ENCODE measurements at places on chromosomes 7 and 10.

GRCh38 chr10:93280121-93280698, 201.9 kb downstream of the MYOF start:
- DNase-seq, result no peak

DNA sequence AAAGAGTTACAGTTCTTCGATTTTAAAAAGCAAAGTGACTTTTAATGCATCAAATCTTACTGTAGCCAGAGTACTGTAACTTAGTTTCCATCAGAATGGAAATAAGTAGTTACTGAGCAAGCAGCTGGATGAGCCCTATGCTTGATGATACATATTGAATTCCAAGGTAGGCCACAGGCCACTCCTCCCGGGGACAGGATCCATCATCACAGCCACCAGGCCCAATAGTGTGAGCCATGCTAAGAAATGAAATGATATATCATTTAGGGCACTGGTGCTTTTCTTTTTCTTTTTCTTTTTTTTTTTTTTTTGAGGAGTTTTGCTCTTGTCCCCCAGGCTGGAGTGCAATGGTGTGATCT, 42.9 kb upstream of the TOMM7 start:
- no peak for DNase-seq

- no peak for DNase-seq
Measured at GRCh38 chr10:96984541-96985131, 152.5 kb downstream of the LCOR start.

DNA sequence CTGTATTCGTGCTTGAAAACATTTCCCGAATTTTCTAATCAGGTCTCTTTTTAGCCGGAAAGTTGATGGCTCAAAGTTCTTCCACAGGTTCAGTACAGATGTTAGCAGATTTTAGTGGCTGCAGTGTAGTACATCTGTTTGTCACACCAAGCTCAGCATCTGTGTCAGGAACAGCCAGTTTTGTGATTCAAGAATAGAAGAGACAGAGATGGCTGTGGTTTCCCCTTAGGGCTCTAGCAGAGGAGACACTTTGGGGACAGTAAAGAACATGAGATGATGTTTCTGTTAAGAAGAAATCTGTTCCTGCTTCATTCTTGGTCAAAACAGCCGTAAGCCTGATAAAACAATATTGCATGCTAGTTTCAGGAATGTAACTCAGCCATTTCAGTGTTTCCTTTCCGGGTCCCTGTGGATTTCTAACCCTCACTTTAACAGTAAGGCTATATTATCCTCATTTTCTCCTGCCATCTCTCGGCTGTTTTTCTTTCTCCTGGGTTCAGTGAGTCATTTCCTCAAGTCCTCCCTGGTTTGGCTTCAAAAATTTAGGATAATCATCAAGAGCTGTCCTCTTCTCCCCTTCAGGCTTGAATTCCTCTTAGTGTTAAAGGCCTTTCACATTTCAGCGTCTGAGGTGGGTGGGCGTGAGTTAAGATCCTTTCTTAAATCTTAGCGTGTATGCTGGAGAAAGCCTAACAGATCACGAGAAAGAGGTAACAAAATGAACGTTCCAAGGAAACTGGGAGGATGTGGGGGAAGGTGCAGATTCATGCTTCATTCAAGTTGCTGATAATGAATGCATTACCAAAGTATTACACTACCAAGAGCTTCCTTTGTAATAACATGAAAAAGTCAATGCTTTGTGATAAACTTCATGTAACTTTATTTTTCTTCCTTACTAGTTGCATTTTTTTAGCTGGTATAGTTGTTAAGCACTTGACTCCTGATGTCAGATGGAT, 37.1 kb upstream of the BICC1 start:
- peak; percentile 24 for DNase-seq

- no peak for DNase-seq
Measured at GRCh38 chr10:113153493-113154102, 203.6 kb downstream of the TCF7L2 start.

- no peak for DNase-seq
Measured at GRCh38 chr10:92657024-92657423, 32.7 kb upstream of the HHEX start.

DNA sequence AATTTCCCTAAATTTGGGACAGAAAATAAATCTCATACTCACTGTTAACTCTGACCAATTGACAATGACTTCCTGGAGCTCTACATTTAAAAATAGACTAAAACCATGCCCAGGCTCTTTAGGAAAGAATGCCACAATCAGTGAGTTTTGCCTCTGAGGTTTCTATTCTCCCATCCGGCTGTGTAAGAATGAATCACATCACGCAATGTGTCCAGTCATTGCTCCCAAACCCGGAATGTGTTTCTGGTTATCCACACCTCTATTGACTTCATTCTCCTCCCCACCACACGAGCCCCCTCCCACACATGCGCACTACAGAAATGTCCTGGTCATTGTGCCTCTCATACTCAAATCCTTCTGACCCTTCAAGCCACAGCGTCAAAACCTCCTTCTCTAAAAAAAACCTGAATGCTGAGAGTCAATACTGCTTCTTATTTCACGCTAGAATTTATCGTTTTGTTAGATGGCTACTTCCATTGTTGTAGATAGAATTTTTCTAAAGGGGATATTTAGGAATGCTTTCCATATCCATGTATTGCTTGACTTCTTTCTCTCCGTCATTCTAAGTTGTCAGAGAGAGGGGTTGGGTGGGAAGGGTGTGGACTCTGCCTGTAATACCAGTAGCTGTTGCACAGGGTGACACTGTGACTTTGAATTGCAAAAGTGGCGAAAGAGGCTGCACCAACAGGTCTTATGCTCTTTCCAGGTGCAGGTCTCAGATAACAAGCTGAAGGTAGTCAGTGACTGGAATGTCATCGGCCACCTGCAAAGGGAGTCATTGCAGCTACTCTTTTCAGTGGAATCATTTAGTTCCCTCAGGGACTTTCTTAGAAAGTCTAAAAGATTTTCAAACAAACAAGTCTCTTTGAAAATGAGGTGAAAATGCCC, 356.6 kb downstream of the PAXIP1 start:
- DNase-seq, result no peak

DNA sequence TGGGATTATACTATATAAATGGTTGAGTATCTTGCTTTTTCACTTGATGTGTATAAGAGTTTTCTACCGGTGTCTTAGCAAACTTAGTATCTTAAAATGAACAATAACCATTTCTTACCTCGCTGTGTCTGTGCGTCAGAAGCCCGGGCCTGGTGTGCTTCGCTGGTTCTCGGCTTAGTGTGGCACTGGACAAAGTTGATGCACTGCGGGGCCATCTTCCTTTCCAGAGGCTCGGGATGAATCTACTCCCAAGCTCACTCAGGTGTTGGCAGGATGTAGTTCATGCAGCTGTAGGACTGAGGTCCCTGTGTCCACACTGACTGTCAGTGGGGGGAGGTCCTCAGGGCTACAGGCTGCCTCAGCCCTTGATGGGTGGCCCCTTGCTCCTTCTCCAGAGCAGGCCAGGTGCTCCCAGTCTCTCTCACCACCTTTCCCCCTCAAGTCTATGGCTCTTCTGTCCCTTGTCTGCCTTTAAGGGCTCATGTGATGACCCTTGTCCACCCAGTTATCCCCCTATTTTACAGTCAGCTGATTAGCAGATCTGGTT, 227.8 kb downstream of the GLRX3 start:
- no peak for DNase-seq

GRCh38 chr10:24306507-24306875, 97.6 kb downstream of the KIAA1217 start:
- DNase-seq, result no peak

GRCh38 chr10:93288679-93289634, 193.2 kb downstream of the MYOF start:
- DNase-seq, result peak; percentile 77

DNA sequence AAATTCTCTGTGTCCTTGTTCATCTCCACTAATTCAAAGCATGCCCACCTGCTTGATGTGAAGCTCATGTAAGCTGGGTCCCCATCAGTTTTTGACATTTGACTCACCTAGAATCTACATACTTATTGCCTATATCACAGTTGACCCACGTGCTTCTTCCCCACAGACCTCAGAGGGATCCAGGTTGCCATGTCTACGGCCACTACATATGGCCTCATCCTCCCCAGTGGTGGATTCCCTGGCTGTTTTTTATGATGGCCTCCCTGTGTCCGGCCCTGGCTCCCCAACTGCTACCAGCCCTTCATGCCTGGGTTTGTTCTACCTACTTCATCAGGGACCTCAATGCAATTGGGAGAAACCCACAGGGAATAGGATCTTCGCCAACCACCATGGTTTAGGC, 187.4 kb upstream of the GDF10 start:
- no peak for DNase-seq

- DNase-seq, result no peak
Measured at GRCh38 chr10:71632896-71633600, 86.5 kb downstream of the C10orf105 start.

Data from non-pigmented ciliary epithelial cell (primary cell).